ENCODE measurements at places on chromosomes 4 and X.
A peak's percentile ranks its signal among the peaks of the same experiment; 100 is the strongest.

DNA sequence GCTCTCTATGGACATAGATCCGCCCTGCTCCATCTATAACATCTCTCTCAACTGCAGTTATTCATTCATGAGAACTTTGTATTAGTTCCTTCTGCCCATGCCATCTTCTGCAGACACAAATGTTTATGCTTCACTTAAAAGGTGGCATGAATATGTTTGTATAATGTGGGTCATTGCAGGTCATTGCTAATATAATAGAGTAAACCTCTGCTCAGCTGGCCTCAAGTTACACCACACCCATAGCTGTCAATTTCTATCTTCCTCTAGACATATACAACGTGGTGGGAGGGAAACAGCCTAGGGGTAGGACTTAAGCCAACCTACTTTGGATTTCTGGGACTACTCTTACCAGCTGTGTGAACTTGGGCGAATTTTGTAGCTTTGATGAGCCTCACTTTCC, 129.8 kb downstream of the ATXN3L start:
- DNase-seq, result no peak

GRCh38 chr4:7073526-7074390, 5.9 kb upstream of the GRPEL1 start:
- DNase-seq, result no peak

- DNase-seq, result no peak
Observed at GRCh38 chrX:48003367-48003757, 427 bp downstream of the ZNF182 start.

DNA sequence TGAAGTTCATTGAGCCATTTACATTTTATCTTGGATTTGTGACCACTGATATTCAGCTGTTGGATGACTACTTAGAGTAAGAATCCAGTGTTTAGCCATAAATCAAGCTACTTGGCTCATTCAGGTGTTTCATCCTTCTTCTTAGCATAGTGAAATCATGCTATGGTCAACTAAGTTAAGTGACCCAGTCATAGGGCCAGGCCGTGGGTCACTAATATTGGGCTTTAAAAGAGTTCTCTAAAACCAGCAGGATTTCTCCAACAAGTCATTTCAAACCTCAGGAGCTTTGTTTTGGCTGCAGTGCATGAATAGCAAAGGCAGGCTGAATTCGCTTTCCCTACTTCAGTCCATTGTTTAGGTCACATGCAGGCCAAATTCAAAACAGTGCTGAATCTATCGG, 181.0 kb downstream of the MAML3 start:
- DNase-seq, result no peak

GRCh38 chrX:154013614-154014360, 5.9 kb downstream of the IRAK1 start:
- DNase-seq, result peak; percentile 54

GRCh38 chr4:38867478-38868058, at the start of gene FAM114A1:
Gene FAM114A1 (plus strand): TSS chr4:38867806. CDS start chr4:38878079, 10,273 bp downstream.
- DNase-seq, result peak; percentile 93

DNA sequence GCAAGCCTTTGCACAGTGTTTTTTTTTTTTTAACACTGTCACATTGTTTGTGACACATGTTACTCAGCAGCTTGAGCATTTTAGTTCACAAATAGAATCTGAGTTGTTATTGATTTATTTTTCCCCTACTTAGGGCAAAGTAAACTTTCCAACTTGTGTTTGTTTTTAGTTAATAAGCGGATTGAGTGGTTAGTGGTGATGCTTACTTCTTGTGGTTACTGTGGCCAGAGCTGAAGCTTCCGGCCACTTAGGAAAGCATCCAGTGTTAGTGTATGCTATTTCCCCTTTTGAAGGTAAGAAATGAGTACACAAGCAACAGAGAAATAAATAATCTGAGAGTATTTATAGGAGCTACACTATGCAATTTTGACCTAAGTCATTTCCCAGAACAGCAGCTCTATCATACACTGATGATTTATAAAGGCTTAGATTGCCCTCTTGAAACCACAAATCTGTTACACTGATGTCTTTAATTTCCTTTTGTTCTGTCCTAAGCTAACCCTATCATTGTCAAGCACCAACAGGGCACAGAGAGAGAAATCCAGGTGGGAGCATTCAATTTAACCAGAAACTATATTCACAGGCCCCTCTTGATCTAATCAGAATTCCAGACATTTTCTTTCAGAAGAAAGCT, 2464.6 kb downstream of the PCDH7 start:
- DNase-seq, result no peak

- no peak for DNase-seq
Observed at GRCh38 chr4:5970381-5971077, 47.7 kb downstream of the C4orf50 start.

DNA sequence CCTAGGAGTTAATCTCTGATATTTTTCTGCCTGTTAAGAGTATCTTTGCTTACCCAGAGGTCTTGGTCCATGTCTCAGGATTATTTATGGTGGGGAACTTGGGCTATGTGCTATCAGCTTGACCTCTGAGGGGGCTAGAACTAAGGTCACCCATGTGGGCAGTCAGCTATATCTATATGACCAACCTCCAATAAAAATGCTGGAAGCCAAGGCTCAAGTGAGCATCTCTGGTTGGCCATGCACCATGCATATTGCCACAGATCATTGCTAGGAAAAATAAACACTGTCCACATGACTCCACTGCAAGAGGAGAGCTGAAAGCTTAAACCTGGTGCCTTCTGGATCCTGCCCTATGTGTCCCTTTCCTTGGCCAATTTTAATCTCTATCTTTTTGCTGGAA, 196.5 kb upstream of the SLC7A11 start:
- DNase-seq, result no peak

DNA sequence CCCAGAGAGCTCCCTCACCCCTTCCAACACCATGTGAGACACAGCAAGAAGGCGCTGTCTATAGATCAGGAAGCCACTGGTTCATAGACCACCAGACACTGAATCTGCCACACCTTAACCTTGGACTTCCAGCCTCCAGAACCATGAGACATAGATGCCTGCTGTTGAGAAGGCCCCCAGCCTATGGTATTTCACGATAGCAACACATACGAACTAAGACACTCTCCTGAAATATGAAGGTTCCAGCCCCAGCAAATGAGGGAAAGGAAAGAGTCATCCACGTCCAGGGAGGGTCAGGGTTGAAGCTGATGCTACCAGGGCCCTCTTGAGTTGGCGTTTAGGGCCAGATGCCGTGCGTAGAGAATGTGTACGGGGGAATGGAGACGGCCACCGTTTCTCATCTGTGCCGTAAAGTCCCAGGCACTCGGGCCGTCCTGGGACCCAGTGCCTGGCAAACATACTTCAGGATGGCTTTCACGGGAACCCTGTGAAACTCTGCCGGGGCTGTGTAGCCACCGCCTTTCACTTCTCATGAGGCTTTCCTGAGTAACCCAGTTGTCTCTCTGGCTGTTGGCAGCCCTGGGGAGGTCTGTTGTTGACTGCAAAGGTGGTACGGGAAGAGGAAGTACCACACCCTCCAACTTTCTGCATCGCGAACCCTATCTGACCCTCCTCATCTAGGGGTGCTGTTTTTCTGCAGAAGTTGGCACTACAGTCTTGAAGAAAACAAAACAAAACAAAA, 17.7 kb upstream of the P2RY8 start:
- no peak for DNase-seq

DNA sequence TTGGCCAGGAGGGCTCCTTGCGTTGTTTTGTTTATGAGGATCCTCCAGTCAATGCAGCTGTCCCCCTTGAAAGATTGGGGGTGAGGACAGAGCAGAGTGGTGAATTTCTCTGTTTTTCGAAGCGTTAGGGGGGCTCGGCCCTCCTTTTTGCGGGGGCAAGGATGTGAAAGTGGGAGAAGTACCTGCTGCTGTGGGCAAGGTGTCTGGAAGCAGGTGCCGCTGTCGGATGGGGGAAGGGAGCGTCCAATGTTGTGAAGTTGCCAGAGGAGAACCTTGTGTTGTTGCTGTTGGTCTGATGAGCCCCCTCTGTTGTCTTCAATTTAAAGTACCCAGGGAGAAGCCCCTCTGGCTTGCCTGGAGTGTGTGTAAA, 613 bp downstream of the GLRB start:
- no peak for DNase-seq

DNA sequence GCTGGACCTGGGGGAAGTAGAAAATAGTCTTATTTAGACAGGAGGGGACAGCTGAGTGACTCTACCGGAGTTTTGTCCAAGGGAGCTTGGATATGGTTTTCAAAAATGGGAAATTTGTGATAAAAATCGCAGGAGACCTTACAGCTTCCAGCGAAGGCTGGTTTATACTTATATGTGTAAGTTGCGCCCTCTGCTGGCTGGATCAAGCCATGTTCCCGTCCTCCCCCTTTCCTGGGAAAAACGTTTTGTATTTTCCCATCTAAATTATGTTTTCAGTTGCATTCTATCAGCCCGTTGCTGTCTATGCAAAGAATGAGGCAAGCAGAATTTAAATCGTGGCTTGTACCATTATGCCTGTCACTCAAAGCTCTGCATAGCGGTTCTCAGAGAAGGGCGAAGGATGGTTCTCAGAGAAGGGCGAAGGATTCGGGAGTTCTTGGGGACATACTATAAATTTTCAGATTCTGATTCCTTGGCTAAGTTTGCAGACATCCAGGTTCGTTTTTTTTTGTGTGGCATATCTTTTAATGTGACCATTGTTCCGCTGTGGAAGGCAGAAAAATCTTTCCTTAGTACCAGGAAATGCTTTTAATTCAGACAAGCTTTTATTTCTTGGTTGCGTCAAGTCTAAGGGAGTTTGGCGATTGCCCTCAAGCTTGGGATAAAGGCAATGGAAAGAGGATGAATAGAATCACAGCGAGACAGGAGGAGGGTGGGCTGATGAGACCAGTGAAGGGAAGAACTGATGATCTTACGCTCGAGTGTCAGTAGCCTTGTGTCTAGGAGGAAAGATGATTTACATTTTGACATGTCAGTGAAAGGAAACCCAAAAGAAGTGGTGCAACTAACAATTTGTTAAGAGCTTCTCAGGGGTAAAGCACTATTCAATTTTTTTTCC, 128.5 kb upstream of the ARX start:
- peak; percentile 53 for DNase-seq

Data from right hindlimb (tissue), 1 donor.